ENCODE measurements at places on chromosomes 7 and 10.

GRCh38 chr10:101246639-101247038 is 17.4 kb upstream of the LBX1 start:
- DNase-seq = no peak

- no peak for DNase-seq
These were observed 34.1 kb upstream of the TMEM243 start for GRCh38 chr7:87253589-87254087.

DNA sequence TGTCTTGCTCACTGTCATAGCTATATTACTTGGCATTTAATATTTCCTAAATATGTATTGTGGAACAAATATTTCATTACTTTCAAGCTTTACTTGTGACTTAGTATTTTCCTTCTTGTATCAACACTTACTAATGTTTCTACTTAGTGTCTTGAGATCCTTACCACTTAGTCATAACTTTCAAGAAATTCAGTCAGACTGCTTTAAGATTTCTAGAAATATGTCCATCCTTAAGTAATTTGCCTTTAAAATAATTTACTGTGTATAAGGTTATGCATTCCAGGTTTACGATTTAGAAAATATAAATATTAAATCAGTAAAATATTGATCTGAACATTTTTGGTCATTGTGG is 87.3 kb upstream of the CSTF2T start:
- DNase-seq = no peak

DNA sequence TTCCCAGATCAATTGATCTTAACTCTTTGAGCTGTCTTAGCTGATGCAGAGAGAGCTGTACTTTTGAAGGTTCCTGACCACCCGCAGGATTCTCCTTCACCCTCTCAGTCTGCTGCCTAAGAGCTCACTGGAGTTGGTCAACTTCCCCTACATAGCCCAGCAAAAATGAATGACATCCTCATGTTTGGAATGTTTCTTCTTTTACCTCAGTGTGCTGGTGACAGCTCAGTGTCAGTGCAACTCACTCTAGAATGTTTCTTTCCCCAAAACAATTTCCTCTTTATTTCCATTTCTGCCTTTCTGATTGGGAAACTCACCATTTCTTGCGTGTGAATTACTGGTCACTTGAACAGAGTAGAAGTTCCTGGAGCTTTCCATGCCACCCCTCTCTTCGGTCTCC is 48.7 kb downstream of the LSMEM1 start:
- no peak for DNase-seq

- DNase-seq = no peak
These were observed 44.8 kb upstream of the BAMBI start for GRCh38 chr10:28632584-28632945.

- no peak for DNase-seq
These were observed 128.7 kb upstream of the KIAA1217 start for GRCh38 chr10:24080207-24080606.

- no peak for DNase-seq
These were observed 68.4 kb downstream of the SLIT1 start for GRCh38 chr10:97117372-97117771.

DNA sequence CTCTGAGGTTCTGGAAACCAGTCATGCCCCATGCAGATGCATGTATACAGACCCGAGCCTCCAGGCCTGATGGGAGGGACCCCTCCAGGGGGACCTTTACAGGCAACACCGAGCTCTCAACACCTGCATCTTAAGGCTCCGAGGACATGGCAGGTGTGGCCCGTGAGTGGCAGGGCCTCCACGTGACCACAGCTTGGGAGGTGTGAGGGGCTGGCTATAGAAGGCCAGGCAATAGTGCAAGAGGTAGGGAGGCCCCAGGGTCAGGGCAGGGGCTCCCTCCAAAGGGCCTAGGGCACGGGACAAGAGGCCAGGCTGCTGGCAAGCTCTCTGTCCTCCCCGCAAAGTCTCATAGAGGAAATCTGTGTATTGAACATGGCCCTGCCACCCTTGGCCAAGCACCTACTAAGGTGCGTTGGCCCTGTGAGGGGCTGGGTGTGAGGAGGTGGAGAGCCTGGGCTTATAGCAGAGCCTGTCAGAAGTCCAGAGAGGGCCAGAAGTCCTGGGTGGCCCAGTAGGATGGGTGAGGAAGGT is 134.2 kb downstream of the PTPN20 start:
- no peak for DNase-seq

DNA sequence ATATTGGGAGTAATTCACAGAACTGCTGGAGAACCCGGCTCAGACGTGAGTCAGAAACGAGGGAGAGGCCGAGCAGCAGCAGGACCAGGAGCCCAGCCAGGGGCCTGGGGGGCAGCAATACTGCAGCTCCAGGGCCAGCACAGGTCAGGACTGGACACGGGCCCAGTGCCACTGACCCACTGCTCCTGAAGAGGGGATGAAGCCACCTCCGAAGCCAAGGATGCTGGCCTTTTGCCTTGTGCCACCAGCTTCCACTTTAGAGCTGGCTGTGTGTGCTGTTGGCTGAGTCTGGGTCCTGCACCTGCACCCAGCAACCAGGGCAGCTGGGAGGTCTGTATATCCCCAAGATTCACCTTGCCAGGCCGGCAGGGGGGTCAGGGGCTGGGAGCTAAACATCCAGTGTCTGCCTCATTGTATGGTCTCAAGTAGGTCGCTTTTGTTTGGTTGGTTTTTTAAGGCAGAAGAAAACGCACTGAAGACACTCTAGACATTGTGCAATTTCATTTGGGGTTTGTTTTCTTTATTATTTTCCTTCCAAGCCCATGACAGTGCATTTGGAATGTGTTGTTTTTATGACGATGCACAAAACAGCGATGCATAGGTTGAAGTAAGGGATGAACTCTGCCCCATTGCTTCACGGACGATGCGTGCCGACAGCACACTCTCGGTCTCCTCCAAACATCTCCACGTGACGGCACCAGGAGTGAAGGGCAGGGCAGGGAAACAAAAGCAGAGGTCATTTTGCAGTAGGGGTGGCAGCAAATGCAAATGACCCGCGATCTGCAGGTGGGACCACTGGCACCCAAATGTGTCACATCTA is 27.7 kb upstream of the INSIG1 start:
- no peak for DNase-seq

GRCh38 chr7:140230861-140231770 is 54.3 kb upstream of the KDM7A start:
- peak; percentile 56 for DNase-seq

DNA sequence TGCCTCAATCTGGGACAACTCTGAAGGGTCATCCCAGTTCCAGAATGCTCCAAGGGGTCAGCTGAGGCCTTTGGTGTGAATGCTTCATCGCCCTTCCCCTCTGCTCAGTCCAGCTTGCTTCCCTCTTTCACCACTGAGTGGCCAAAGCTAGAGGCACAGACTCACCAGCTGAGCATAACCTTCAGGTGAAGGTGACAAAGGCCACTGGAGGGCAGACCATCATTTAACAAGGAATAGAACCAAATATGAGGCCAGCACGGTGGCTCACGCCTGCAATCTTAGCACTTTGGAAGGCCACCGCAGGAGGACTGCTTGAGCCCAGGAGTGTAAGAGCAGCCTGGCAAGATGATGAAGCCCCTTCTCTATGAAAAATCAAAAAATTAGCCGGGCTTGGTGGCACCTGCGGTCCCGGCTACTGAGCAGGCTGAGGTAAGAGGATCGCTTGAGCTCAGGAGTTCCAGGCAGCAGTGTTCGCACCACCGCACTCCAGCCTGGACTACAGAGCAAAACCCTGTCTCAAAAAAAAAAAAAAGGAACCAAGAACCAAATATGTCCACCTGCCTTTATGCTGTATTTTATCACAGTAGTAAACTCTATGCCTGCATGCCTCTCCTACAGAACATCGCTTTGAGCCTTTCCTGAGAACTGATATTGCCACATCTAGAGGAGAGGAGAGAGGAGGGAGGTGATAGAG is 13.4 kb downstream of the PRKAG2 start:
- no peak for DNase-seq

DNA sequence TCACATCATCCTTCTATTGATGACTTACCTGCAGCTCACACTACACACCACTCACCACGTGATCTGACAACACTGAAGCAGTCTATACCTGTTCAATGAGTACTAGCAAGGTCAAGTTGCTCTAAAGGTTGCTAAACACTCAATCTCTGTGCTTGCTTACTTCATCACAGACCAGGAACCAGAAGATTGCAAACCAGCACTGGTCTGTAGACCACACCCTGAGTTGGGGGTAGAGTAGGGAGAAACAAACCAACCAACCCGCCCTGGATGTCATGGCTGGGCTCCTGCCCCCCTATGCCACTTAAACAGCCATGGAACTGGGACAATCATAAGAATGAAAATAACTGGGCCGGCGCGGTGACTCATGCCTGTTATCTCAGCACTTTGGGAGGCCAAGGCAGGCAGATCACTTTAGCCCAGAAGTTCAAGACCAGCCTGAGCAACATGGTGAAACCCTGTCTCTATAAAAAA is 19.6 kb downstream of the DLG5 start:
- DNase-seq = no peak

Data from pancreas (tissue), 10 donors.